ENCODE measurements at places on chromosomes 2 and 18. TPM values are rescaled to one million over a fixed set of nuclear protein-coding genes. Genes with fewer than 3 reads are reported as not detected.

DNA sequence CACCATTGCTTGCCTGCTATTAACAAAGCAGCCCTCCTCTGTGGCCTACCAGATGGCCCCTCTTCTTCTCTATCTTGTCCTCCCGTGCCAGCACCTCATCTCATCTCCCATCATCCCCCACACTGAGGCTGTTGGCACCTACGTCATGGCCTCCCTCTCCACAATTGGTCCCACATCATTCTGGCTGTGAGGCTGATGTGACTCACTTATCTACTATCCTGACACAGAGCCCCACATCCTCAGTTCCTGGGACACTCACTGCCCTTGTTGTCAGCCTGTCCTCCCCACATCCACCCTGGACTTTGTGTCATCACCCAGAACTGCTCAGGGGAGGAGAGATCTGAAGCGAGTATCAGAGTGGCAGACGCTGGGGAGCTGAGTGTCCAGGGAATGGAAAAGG is 102.9 kb downstream of the MRO start:
- H3K27me3 ChIP-seq = peaks cover 1% of the 10 kb centered on the region
- DNase-seq = no peak
- H3K4me3 ChIP-seq = no peak overlapping the region
- no peaks in the 10 kb centered on the region for H3K4me1 ChIP-seq
- no peak overlapping the region for H3K27ac ChIP-seq

DNA sequence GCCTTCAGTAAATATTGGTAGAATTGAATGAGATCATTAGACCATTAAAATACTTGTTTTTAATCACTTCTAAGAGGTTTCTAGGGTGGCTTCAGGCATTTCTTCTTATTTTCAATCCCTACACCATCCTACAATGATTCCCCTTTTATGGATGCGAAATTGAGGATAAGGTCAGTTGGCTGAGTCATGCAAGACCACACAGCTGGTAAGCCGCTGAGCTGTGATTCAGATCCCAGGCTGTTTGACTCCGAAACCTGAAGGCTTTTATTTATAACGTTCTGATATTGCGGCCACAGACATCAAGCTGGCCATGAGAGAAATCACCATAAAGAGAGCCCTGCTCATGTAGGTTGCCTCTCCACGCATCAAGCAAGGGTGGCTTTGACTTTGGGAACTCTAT is 133.4 kb downstream of the VAPA start:
- no peak for DNase-seq
- no peaks in the 10 kb centered on the region for H3K36me3 ChIP-seq
- no peaks in the 10 kb centered on the region for H3K4me1 ChIP-seq
- no peaks in the 10 kb centered on the region for H3K27me3 ChIP-seq
- no peak overlapping the region for H3K27ac ChIP-seq
- no peak overlapping the region for H3K4me3 ChIP-seq

DNA sequence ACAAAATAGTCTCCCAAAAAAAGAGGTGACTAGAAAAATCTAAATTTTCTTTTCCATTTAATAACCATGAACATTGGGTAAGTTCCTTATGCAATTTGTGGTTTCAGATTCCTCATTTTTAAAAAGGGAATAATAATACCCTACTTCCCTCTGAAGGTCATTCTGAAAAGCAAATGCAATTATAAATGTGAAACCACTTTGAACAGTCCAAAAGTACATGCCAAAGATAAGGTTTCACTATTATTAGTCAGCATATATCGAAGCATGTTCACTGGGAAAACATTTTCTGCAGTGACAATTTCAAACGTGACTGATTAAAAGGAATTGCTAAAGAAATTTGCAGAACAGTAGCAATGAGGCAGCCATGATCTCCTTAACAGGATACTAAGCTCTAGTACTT is 100.1 kb upstream of the RNF152 start:
- H3K36me3 ChIP-seq = no peaks in the 10 kb centered on the region
- H3K4me3 ChIP-seq = no peak overlapping the region
- H3K27me3 ChIP-seq = no peaks in the 10 kb centered on the region
- H3K27ac ChIP-seq = no peak overlapping the region

DNA sequence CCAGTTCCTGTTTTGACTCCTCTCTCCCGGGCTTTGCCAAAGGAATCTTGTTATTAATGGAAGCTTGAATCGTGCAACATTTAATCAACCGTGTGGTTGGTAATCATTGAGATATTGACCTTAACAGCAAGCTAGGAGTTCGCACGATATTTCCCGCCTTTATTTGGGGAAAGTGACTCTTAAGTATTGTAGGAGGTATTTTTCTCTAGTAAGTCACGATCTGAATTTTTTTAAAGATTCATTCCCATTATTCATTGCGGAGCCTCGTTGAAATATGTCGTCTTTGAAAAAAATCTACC is 663 bp downstream of the NUP35 start:
- H3K27me3 ChIP-seq = no peaks in the 10 kb centered on the region
- peaks cover 30% of the 10 kb centered on the region for H3K4me1 ChIP-seq
- H3K27ac ChIP-seq = peak overlapping the region; percentile 97
- peak overlapping the region; percentile 94 for H3K4me3 ChIP-seq
- no peak for DNase-seq

GRCh38 chr2:213227458-213227857 is 56.8 kb upstream of the SPAG16 start:
- no peaks in the 10 kb centered on the region for H3K36me3 ChIP-seq
- no peak for DNase-seq
- H3K27me3 ChIP-seq = no peaks in the 10 kb centered on the region
- no peak overlapping the region for H3K27ac ChIP-seq
- H3K4me1 ChIP-seq = no peaks in the 10 kb centered on the region

DNA sequence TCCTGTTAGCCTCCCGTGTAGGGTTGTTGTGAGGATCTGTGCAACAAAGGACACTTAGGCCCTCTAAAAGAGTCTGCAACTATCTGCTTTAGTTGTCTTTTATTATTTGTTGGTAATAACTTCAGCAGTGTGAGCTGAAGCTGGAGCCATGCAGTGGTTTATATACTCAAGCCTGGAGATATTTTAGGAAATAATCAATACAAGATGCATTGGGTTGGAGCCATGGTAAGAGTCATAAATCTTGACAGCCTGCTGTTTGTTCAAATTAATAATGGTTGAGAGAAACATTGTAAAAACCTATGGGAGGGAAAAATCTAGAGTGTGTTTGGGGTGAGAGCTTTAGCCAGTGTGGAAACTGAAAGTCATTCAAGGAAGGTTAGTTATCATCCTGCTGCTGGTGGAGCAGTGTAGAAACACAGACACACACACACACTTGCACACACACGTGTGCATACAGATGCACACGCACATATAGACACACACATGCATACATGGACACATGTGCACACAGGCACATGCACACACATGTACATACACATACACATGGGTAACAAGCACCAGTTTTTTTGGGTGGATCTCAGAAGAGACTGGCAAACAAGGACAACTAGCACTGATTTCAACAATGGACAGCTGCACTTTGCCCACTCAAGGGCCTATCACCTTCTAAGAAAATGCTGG is 51.0 kb downstream of the ACOXL start:
- no peak overlapping the region for H3K4me3 ChIP-seq
- no peak overlapping the region for H3K27ac ChIP-seq
- DNase-seq = no peak
- H3K4me1 ChIP-seq = no peaks in the 10 kb centered on the region
- peaks cover 33% of the 10 kb centered on the region for H3K27me3 ChIP-seq

GRCh38 chr2:233708942-233709341 is 3.8 kb upstream of the UGT1A5 start:
- no peak overlapping the region for H3K4me3 ChIP-seq
- H3K4me1 ChIP-seq = no peaks in the 10 kb centered on the region
- no peaks in the 10 kb centered on the region for H3K36me3 ChIP-seq
- H3K27ac ChIP-seq = no peak overlapping the region

GRCh38 chr18:24227977-24228666 is 89.3 kb downstream of the CABYR start:
- H3K36me3 ChIP-seq = no peaks in the 10 kb centered on the region
- H3K27ac ChIP-seq = no peak overlapping the region
- no peak overlapping the region for H3K4me3 ChIP-seq

GRCh38 chr2:51165534-51166260 is 133.8 kb upstream of the NRXN1 start:
- H3K36me3 ChIP-seq = no peaks in the 10 kb centered on the region
- no peak overlapping the region for H3K27ac ChIP-seq
- DNase-seq = no peak
- H3K4me1 ChIP-seq = no peaks in the 10 kb centered on the region
- no peaks in the 10 kb centered on the region for H3K27me3 ChIP-seq

GRCh38 chr18:21865043-21865442 is 124.5 kb downstream of the MIB1 start:
- peaks cover 27% of the 10 kb centered on the region for H3K36me3 ChIP-seq
- no peak overlapping the region for H3K27ac ChIP-seq
- no peak for DNase-seq
- no peaks in the 10 kb centered on the region for H3K27me3 ChIP-seq
- no peaks in the 10 kb centered on the region for H3K4me1 ChIP-seq

DNA sequence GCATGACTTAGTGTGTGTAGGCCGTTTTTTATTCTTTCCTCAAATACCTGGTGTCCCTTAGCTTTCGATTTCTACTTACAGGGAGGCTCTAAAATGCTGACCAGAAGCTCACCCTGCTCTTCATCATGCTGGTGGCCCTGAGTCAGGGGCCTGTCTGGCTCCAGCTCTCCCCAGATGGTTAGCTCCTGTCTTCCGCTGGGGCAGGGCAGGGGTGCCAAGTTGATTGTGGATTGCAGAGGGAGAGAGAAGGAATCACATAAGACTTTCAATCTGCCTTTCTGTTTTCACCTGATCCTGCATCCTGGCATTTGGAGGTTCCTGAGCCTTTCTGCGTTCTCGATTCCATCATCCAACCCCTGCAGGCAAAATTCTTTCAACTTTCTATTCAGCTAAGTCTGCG is 4.2 kb downstream of the CIB4 start:
- no peaks in the 10 kb centered on the region for H3K4me1 ChIP-seq
- H3K36me3 ChIP-seq = no peaks in the 10 kb centered on the region
- H3K4me3 ChIP-seq = no peak overlapping the region
- H3K27me3 ChIP-seq = peaks cover 11% of the 10 kb centered on the region

- H3K36me3 ChIP-seq = no peaks in the 10 kb centered on the region
- no peaks in the 10 kb centered on the region for H3K4me1 ChIP-seq
- no peak overlapping the region for H3K27ac ChIP-seq
Observed at GRCh38 chr2:238587776-238588660, 161.3 kb downstream of the ASB1 start.

DNA sequence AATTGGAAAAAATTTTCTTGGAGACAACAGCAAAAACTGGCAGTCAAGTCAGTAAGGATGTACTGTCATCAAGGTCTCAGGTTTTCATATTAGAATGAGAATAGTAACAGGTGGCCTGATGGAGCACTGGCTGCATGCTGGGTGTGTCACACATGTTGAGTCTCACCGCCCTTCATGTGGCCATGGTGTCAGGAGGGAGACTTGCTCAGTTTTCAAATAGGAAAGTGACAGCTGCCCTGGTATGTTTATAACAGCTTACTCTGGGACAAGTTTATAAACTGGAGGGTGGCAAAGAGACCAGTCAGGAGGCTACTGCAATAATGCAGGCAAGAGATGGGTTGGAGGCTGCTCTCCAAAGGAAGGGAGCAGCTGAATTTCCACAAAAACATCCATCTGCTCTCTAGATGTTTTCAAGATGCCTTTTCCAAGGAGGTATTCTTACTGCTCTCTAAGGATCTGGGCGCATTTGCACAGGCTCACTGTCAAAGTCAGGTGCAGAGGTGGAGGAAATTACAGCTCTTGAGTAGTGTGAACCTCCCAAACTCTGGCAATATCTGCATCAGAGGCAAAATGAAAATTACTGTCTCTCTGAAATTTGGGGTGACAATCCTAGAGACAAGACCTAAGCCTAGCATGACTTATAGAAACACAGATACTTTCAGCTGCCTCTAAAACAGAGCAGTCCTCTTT is 321.9 kb upstream of the RAB12 start:
- no peak for DNase-seq
- no peak overlapping the region for H3K4me3 ChIP-seq
- no peak overlapping the region for H3K27ac ChIP-seq
- no peaks in the 10 kb centered on the region for H3K4me1 ChIP-seq

DNA sequence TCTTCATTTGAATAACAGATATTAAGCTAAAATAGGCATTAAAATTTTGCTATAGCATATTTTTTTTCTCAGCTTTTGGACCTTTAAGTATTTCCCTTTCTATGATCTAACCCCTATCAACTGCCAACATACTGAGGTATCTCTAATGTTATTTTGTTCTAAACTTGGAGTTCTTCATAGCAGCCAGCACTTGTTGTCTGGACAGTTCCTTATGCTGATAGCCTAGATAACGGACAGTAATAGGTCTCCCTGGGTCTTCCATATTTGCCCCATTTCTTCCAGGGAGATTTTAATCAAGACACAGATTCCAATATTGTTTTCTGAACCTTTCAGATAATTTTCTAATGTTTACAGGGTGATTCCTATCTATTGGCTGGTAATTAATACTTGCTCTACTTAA is 475.8 kb upstream of the MAP2 start:
- H3K36me3 ChIP-seq = no peaks in the 10 kb centered on the region
- H3K27ac ChIP-seq = no peak overlapping the region
- no peaks in the 10 kb centered on the region for H3K27me3 ChIP-seq

DNA sequence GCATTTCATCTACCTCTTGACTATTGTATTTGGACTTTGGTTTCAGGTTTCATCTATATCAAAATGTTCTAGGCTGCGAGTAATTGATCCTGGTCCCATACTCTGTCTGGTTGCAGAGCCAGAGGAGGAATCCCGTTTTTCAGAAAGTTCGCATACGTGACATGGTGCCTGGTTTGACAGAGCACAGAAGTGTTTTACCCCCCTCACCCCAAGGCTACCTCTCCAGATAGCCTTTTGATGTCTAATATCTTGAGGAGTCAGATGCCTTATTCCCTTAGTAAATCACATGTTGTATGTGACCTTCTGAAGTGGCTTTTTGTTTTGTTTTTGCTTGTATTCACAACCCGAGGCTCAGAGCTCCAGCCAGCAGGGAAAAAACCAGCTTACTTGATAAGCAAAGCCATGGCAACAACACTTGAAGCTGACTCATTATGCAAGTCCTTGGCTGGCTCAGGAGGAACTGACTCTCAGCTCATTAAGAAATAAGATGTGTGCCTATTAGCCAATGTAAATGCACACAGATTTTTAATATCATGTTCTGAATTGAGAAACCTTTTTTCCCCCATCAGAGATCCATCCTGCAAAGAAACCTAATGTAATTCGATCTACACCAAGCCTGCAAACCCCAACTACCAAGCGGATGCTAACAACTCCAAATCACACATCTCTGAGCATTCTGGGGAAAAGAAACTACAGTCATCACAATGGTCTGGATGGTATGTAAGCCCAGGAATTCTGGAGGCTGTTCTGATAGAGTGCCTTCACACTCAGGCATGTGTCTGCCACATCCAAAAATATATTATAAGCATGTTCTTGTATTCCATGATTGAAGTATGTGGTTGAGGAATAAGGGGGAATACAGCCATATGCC is 41.4 kb downstream of the OXER1 start:
- H3K4me1 ChIP-seq = peaks cover 10% of the 10 kb centered on the region
- no peaks in the 10 kb centered on the region for H3K27me3 ChIP-seq
- peak; percentile 58 for DNase-seq
- H3K36me3 ChIP-seq = peaks cover 3% of the 10 kb centered on the region
- H3K4me3 ChIP-seq = no peak overlapping the region
- no peak overlapping the region for H3K27ac ChIP-seq

- no peak overlapping the region for H3K4me3 ChIP-seq
- no peak overlapping the region for H3K27ac ChIP-seq
- DNase-seq = no peak
- H3K36me3 ChIP-seq = no peaks in the 10 kb centered on the region
- H3K27me3 ChIP-seq = no peaks in the 10 kb centered on the region
Observed at GRCh38 chr2:84647267-84647666, 131.0 kb downstream of the DNAH6 start.

The HJURP gene
- total RNA-seq = 98.4 TPM

The ASAP2 gene
- 0.26 TPM for total RNA-seq

The CTAGE1 gene
- total RNA-seq = not detected

The ITGA4 gene
- 51.2 TPM for total RNA-seq

The SULT1C2 gene
- not detected for total RNA-seq

The MC4R gene
- not detected for total RNA-seq

The RAB3GAP1 gene
- total RNA-seq = 30.7 TPM

Measured in activated CD4-positive, alpha-beta memory T cell treated with anti-CD3 and anti-CD28 coated beads for 36 hours (primary cell).